ENCODE measurements at places on chromosomes 4 and X.

GRCh38 chrX:68719904-68720614, 72.6 kb downstream of the STARD8 start:
- DNase-seq, result no peak
- H3K27ac ChIP-seq, result no peak overlapping the region
- no peak overlapping the region for H3K4me3 ChIP-seq
- no peaks in the 10 kb centered on the region for H3K27me3 ChIP-seq
- no peaks in the 10 kb centered on the region for H3K4me1 ChIP-seq
- H3K36me3 ChIP-seq, result peaks cover 3% of the 10 kb centered on the region

DNA sequence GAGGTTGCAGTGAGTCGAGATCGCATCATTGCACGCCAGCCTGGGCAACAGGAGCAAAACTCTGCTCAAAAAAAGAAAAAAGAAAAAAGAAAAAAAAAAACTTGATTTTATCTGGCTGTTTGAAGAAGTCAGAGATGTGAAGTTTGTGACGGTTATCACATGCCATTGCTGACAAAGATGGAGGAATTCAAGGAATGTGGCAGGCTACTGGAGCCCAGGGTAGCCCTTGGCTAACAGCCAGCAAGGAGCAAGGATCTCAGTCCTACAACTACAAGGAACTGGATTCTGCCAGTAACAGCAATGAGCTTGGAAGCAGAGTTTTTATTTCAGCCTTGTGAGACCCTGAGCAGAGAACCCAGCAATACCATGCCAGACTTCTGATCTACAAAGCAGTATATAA, 24.3 kb upstream of the TET2 start:
- H3K27me3 ChIP-seq, result peaks cover 2% of the 10 kb centered on the region
- H3K4me1 ChIP-seq, result no peaks in the 10 kb centered on the region
- H3K36me3 ChIP-seq, result no peaks in the 10 kb centered on the region
- no peak overlapping the region for H3K27ac ChIP-seq
- DNase-seq, result no peak
- no peak overlapping the region for H3K4me3 ChIP-seq

DNA sequence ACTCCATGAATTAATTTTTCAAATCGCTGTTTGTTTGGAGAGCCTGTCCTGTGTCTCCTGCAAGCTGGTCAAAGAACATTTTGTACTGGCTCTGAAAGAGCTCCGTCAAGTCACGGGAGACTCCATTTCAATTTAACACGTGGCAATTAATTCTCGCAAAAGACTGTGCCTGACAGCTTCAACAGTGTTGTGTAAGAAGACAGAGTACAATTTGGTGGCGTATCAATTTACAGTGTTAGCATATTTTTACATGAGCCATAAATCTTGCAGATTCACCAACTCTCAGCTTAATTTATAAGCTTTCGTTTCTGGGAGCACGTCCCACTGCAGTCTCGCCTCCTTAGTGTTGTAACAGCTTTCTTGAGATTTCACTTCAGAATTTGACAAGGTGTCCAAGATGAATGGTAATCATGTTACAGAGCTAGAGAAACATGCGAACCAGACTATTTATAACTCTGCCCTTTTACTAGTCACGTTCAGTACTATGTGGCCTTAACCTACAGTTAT, 70.8 kb downstream of the RWDD4 start:
- no peaks in the 10 kb centered on the region for H3K4me1 ChIP-seq
- H3K36me3 ChIP-seq, result no peaks in the 10 kb centered on the region
- no peak overlapping the region for H3K27ac ChIP-seq

DNA sequence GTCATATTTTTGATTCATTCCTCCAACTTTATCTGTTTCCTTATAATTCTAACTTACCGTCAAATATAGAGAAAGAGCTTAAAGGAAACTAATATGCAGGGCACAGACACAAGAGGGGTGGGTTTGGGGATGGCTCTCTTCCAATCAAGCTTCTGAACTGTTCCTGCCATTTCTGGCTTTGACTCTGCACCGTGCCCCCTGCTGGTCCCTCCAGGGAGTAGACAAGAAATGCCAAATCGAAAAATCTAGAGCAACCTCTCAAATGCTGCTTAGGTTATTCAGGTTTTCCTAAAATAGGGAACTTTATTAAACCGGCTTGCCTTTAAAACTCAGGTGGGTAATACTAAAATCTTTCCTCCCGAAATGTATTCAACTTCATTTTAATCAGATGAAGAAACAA, 39.8 kb upstream of the VCX3A start:
- no peaks in the 10 kb centered on the region for H3K27me3 ChIP-seq
- H3K27ac ChIP-seq, result no peak overlapping the region
- H3K4me3 ChIP-seq, result no peak overlapping the region

DNA sequence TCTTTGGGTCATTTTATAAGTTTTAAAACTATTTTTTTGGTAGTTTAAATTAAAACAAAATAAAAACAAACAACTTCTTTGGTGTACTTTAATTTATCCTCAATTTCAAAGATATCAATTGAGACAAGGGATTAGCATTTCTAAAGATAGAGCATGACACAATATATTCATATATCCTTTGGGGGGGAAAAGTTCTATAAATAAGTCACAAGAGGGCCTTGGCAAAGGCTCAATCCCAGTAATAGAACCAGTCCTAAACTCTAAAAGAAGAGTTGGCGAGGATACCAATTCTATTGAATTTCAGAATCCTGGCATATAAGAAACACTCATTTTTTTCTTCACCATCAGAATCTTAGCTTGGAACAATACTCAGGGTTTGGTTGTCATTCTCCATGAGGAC, 89.7 kb downstream of the COL4A6 start:
- H3K4me3 ChIP-seq, result no peak overlapping the region
- H3K27ac ChIP-seq, result no peak overlapping the region
- no peak for DNase-seq
- H3K4me1 ChIP-seq, result no peaks in the 10 kb centered on the region
- no peaks in the 10 kb centered on the region for H3K27me3 ChIP-seq

- H3K27me3 ChIP-seq, result no peaks in the 10 kb centered on the region
- DNase-seq, result no peak
- no peak overlapping the region for H3K27ac ChIP-seq
- H3K4me3 ChIP-seq, result no peak overlapping the region
- H3K36me3 ChIP-seq, result no peaks in the 10 kb centered on the region
Observed at GRCh38 chr4:3411676-3412075, 30.1 kb upstream of the HGFAC start.

- H3K27ac ChIP-seq, result no peak overlapping the region
- no peaks in the 10 kb centered on the region for H3K4me1 ChIP-seq
- no peaks in the 10 kb centered on the region for H3K27me3 ChIP-seq
- no peak overlapping the region for H3K4me3 ChIP-seq
- no peaks in the 10 kb centered on the region for H3K36me3 ChIP-seq
Observed at GRCh38 chrX:131279617-131280016, 9.5 kb downstream of the IGSF1 start.

DNA sequence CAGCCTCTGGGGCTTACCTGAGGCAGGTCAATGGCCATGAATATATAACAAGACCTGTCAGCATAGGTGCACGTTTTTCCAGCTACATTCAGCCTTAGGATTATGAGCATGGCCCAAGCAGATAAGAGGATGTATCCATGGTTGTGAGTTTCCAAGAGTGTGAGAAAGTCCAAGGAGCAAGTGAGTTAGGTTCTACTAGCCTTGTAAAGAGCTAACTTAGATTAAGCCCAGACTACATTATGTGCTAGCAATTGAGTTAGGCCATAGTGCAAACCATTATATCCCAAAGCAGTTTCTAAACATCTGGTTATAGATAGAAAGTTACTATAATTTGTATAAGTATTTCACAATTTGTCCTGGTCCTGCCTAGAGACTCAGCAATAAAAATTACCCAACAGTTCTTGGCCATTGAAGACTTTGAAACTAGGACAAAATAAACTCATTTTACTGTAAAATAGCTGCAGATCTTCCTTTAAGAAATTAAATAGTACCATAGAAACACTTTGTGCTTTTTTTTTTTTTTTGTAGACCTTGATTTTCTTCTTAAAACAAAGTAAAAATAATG, 312.0 kb downstream of the CAMK2D start:
- no peak overlapping the region for H3K27ac ChIP-seq
- no peak for DNase-seq
- no peaks in the 10 kb centered on the region for H3K27me3 ChIP-seq
- H3K4me1 ChIP-seq, result peaks cover 33% of the 10 kb centered on the region

GRCh38 chrX:10769195-10769594, 148.8 kb upstream of the MID1 start:
- no peak for DNase-seq
- no peaks in the 10 kb centered on the region for H3K27me3 ChIP-seq
- no peak overlapping the region for H3K27ac ChIP-seq
- H3K4me1 ChIP-seq, result no peaks in the 10 kb centered on the region
- no peaks in the 10 kb centered on the region for H3K36me3 ChIP-seq

GRCh38 chrX:48696909-48697727, 584 bp downstream of the SUV39H1 start:
- peak overlapping the region; percentile 94 for H3K27ac ChIP-seq
- peaks cover 29% of the 10 kb centered on the region for H3K36me3 ChIP-seq
- peak; percentile 36 for DNase-seq
- peak overlapping the region; percentile 94 for H3K4me3 ChIP-seq
- no peaks in the 10 kb centered on the region for H3K27me3 ChIP-seq

DNA sequence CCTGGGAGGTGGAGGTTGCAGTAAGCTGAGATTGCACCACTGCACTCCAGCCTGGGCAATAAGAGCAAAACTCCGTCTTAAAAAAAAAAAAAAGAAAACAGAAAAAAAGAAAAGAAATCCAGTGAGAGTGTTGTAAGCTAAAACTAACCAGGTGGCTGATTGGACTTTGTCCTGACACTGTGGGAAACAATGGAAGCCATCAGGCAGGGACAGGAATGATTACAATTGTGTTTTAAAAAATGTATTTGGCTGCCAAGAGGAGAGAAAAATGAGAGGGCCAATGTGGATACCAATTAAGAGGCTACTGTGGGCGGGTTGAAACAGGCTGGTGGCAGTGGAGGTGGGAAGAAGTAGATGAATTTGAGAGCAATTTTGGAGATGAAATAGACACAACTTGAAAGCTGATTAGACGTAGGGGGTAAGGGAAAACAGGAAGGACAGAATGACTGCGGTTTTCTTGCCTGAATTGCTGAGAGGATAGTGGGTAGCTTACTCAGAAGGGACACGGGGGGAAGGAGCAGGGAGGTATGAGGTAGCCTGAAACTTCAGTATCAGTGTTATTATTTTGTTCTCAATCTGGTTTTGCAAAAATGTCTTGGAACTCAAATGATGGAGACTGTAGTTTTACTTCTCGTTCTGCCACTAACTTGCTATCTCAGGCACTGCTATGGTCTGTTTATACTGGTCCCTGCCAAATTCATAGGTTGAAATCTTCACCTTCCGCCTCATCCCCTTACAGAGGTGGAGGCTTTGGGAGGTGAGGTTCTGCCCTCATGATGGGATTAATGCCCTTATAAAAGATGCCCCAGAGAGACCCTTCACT, 45.6 kb upstream of the CHRNA9 start:
- no peak for DNase-seq
- peak overlapping the region; percentile 24 for H3K4me3 ChIP-seq
- H3K27me3 ChIP-seq, result no peaks in the 10 kb centered on the region
- peak overlapping the region; percentile 82 for H3K27ac ChIP-seq
- no peaks in the 10 kb centered on the region for H3K36me3 ChIP-seq
- H3K4me1 ChIP-seq, result peaks cover 43% of the 10 kb centered on the region

- H3K4me3 ChIP-seq, result no peak overlapping the region
- no peaks in the 10 kb centered on the region for H3K36me3 ChIP-seq
- H3K4me1 ChIP-seq, result no peaks in the 10 kb centered on the region
- DNase-seq, result no peak
- H3K27me3 ChIP-seq, result no peaks in the 10 kb centered on the region
Observed at GRCh38 chrX:116277351-116278225, 107.0 kb downstream of the AGTR2 start.

- peak overlapping the region; percentile 52 for H3K27ac ChIP-seq
- H3K4me3 ChIP-seq, result no peak overlapping the region
- no peak for DNase-seq
- peaks cover 33% of the 10 kb centered on the region for H3K4me1 ChIP-seq
Observed at GRCh38 chrX:57282568-57282967, 3.9 kb upstream of the FAAH2 start.

- H3K4me3 ChIP-seq, result no peak overlapping the region
- H3K4me1 ChIP-seq, result no peaks in the 10 kb centered on the region
- no peaks in the 10 kb centered on the region for H3K27me3 ChIP-seq
Observed at GRCh38 chr4:125639182-125639621, 324.4 kb downstream of the FAT4 start.

DNA sequence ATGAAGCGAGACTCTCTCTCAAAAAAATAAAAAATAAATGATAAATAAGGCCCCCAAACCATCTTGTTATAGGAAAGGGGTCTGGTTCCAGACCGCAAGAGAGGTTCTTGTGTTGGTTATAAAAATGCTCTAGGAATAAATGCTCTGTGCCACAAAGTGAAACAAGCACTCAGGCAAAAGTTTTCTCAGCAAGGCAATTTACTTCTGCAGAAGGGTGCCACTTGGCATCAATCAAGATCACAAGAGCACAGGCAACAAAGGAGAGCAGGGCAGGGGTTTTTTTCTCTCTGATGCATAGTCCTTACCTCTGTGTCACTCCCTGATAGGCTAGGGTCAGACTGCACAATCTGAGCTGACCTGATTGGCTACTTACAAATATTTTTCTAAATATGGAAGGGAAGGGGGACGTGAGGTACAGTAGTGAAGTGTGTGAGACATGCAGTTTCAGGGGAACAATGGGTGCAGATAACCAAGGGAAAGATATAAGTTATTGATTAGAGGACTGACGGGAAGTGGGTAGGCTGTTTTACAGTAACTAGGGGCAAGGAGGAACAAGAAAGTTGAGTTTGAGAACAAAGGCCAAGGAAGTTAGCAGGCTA, 29.8 kb upstream of the FUNDC1 start:
- no peak overlapping the region for H3K27ac ChIP-seq
- H3K27me3 ChIP-seq, result no peaks in the 10 kb centered on the region
- DNase-seq, result no peak
- no peak overlapping the region for H3K4me3 ChIP-seq

DNA sequence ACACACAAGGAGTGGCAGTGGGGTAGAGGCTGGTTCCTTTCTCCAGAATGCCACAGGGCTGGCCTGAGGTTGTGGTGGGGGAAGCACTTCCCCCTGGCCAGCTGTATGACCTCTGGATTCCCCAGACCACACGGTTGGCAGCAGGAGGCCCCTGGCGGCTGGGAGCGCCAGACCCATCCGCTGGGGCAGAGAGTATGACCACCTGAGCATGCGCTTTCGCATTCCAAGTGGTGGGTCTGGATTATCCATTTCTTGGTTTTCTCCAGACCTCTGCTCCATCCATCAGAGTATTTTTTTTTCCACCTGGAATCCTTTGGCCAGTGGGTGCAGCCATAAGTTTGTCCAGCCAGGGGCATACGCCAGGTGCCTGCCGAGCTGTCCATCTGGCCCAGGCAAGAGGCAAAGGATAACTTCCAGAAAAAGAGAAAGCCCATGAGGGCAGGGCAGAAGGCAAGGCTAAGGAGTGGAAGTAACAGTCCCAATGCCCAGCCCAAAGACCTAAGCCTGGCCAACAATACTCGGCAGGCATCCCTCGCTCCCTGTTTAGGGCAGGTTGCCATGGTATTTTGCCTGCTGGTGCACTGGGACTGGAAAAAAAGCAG, 39.3 kb downstream of the NHSL2 start:
- H3K4me3 ChIP-seq, result no peak overlapping the region
- H3K4me1 ChIP-seq, result no peaks in the 10 kb centered on the region
- no peaks in the 10 kb centered on the region for H3K36me3 ChIP-seq
- H3K27ac ChIP-seq, result no peak overlapping the region

GRCh38 chrX:20224814-20225487, 41.8 kb downstream of the RPS6KA3 start:
- no peak overlapping the region for H3K4me3 ChIP-seq
- DNase-seq, result no peak
- H3K4me1 ChIP-seq, result peaks cover 25% of the 10 kb centered on the region
- peaks cover 54% of the 10 kb centered on the region for H3K36me3 ChIP-seq
- H3K27me3 ChIP-seq, result no peaks in the 10 kb centered on the region

GRCh38 chr4:1360423-1361283, 13.6 kb downstream of the UVSSA start:
- no peak for DNase-seq
- H3K4me3 ChIP-seq, result no peak overlapping the region
- no peaks in the 10 kb centered on the region for H3K27me3 ChIP-seq
- no peak overlapping the region for H3K27ac ChIP-seq
- H3K36me3 ChIP-seq, result no peaks in the 10 kb centered on the region

Measured in activated T-helper 2 cell treated with anti-CD3 and anti-CD28 coated beads, Interferon-gamma antibody, Interleukin-2, Interleukin-4, amounts not matched to agents 10 μg/mL and 5 μg/mL and 100 μg/mL, durations not matched to agents 14 hours and 24 hours and 36 hours (primary cell).